ENCODE measurements at places on chromosomes 5 and 9.
A peak's percentile ranks its signal among the peaks of the same experiment; 100 is the strongest.

- DNase-seq: no peak
Observed at GRCh38 chr9:120830151-120830550, 12.6 kb downstream of the PSMD5 start.

GRCh38 chr5:5384660-5385330 is 37.7 kb upstream of the ICE1 start:
- DNase-seq: no peak

- no peak for DNase-seq
Observed at GRCh38 chr5:163377982-163378381, 59.4 kb upstream of the CCNG1 start.

GRCh38 chr9:81119591-81119990 is 569.8 kb downstream of the TLE1 start:
- DNase-seq: no peak

GRCh38 chr5:10486511-10487344 is 45.0 kb downstream of the ROPN1L start:
- DNase-seq: no peak

DNA sequence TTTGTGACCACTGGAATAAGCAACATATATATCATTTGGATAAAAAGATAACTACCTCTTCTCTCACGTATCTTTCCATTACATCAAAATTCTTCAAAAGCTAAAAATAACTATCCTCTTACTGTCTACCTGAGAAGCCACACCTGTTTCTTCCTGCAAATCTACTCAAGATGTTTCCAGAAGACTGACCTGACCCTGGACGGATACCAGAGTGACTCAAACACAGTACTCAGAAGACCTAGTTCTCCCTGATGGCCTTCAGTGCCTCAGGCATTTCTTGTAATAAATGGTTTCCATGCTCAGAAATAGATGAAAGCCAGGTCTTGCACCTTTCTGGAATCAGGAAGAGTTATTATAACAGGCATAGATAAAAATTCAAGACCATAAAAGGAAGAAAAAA is 245.9 kb upstream of the PIK3R1 start:
- DNase-seq: no peak

DNA sequence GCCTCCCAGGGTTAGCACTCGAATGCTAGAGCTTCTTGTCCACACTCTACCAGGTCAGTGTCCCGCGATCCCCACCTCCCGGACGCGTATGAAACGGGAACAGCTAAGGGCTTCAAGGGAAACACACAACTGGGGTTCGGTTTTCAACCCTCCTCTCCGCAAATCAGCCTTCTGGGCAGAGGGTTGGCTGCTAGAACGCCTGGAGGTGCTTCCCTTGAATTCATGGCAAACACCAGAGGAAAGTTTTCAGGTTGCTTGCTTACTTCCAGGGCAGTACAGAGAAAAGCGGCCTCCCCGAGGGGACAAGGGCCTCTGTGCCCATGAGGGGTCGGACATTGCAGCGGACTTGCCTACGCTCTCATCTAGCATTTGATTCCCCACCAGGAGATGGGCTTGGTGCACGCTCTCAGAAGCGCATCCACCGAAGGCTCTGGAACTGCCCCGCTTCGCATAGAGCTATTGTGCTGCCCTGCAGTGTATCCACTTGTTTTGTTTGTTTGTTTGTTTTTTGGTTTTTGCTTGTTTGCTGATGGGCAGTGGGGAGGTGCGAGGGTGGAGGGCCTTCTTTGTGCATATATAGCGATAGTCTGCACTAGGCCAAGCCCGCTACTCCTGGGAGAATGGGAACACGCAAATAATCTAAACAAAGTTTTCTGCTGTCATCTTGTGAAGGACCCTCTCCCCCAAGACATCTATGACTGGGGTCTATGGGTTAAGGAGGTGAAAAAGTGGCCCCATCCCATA is 1.3 kb upstream of the DMRT3 start:
- no peak for DNase-seq

DNA sequence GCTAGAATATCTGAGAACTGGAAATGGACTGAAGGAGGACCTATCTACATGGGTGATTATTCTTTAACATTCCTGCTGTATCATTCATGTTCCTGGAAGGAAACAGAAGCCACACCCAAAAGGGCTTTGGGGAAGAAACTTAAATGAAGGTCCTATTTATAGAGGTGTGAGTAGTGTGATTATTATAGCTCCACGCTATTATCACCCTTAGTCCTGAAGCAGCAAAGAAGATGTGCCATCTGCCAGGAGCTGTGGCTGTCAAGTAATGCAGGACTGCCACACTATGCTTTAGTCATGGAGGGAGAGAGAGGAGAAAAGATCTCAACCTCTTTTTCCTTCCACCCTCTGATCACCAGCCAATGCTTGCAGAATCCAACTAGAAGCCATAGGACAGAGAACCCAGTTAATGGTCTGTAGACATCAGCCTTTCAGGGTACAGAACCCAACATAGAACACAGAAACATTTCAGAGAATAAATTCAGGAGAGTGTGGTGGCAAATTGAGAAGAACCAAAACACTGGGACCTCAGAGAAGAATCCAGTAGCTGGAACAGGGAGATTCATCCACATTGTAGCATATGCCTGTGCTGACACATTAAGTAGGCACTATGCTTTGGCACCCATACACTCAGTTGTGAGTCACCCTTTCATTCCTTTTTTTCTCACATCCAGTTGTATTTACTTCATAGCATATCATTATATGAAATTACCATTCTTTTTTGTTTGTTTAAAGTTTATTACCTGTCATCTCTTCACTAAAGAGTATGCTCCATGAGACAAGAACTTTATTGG is 21.0 kb upstream of the RNF180 start:
- DNase-seq: no peak

- DNase-seq: no peak
Observed at GRCh38 chr5:83988293-83988685, 267.6 kb upstream of the HAPLN1 start.

DNA sequence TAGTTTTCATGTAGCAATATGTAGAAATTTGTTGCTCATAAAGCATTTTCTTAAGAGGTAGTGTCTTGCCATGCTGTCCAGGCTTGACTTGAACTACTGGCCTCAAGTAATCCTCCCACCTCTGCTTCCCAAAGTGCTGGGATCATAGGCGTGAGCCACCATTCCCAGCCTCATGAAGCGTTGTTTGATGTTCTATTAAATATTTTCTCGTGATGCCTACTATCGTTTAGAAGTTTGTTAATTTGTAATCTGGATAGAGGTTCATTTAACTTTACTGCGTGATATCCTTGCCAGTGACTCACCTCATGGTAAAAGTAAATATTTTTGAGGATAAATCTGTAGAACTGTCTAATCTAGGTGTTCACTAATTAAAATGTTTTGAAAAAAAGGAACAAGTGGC is 82.6 kb downstream of the VCAN start:
- DNase-seq: no peak

DNA sequence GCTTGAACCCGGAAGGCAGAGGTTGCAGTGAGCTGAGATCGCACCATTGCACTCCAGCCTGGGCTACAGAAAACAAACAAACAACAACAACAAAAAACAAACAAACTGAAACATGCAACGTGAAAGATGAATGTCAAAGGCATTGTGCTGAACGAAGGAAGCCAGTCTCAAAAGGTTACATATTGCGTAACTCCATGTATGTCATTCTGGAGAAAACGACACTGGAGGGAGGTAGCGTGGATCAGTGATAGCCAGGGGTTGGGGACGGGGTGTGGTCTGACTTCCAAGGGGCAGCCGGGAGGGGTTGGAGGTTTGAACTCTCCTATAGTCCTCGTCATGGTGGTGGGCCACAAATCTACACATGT is 12.1 kb upstream of the WDR5 start:
- no peak for DNase-seq

- no peak for DNase-seq
Observed at GRCh38 chr9:101579711-101580545, 14.8 kb downstream of the PPP3R2 start.

- peak; percentile 48 for DNase-seq
Observed at GRCh38 chr5:53095931-53096525, 13.5 kb downstream of the MOCS2 start.

DNA sequence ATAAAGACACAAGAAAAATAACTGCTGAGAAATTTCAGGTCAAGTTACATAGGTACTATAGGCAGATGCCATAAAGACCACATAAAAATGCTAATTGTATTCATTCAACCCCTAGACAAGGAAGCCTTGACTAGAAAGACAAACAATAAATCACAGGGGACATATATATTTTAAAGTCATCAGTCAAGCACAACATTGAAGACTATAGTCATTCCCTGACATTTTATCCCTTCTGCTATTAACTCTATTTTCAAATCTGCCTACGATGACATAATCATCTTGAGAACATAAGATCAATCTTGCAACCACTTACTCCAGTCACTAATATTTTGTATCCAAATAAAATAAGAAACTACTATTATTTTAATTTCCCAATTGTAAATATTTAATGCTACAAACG is 38.3 kb downstream of the FAM13B start:
- no peak for DNase-seq

- no peak for DNase-seq
Observed at GRCh38 chr5:55570026-55570425, 35.3 kb upstream of the PLPP1 start.

GRCh38 chr5:129384736-129385135 is 75.4 kb upstream of the ADAMTS19 start:
- DNase-seq: no peak

- DNase-seq: peak; percentile 18
Observed at GRCh38 chr5:173278172-173278571, 43.2 kb upstream of the NKX2-5 start.

DNA sequence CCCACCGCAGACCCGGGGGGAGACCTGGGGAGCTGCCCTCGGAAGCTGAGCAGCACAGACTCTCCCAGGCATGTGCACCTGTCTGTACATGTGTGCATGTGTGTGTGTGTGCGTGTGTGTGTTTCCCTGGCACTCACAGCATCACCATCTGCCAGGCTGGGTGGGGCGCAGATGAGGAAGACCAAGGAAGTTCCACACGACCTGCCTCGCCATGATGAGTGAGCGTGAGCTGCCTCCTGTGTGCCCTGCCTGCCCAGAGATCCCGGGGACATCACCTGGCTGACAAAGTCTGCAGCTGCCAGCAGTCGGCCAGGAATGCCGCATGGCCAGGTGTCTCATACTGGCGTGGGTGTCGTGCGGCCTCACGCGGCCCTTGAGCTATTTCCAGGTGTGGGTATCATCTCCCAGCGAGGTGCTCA is 4.0 kb upstream of the GPSM1 start:
- no peak for DNase-seq

DNA sequence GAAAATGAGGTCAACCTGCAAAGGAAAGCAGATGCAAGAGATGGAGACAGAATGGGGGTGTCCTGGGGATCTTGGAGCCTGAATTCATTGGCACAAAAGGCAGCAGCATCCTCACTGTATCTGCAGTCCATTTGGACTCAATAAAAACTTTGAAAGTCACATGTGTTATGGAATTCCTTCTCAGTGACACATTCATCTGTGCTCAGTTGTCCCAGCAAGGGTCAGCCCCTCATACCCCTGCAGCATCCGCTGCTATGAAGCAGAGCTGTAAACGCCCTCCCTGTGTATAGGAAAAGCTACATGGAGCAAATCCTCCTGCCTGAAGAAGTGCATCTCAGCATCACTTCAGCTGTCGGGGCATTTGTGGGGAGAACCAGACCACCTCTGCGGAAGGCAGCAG is 14.5 kb upstream of the RARS1 start:
- no peak for DNase-seq

DNA sequence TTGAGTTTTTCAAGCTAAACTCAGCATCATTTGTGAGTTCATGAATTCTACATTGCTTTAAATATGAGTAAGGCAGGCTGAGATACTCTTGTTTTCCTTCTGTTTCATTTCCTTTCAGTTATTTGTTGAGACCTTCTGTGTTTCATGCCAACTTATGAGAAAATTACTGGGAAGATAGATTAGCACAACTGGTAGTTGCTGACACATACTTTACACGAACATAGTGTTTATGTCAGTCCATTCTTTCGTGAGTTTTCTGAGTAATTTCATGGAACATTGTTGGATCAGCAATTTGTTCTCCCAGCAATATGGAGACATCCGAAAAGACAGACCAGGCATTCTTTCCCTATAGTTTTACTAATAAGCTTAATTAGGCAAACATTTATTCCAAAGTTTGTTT is 102.0 kb upstream of the SMC5 start:
- no peak for DNase-seq

- no peak for DNase-seq
Observed at GRCh38 chr9:2140600-2141223, 125.6 kb downstream of the SMARCA2 start.

DNA sequence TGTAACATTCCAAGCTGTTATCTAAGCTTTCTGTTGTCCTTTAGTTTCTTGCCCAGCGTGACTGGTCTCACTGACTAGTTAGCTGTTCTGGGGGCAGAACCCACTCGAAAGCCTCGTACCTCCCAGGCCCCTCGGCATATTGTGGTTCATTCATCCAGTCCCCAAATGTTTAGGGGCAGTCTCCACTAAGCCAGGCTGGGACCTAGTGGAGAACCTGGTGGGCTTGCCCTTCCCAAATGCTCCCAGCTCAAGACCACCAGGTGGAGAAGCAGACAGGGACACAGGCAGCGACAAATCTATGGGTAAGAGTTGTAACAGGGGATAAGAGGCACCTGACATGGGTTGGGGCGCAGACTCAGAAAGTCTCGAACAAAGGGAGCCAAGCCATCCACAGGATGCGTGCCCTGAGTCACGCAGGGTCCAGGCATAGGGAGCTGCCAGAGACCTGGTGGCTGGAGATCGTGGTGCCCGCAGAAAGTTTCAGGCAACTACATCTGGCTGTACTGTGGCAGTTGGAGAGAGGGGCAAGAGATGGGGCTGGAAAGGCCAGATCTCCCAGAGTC is 851 bp upstream of the EEIG1 start:
- no peak for DNase-seq

GRCh38 chr9:469672-470551 is 255.2 kb downstream of the DOCK8 start:
- DNase-seq: peak; percentile 89

DNA sequence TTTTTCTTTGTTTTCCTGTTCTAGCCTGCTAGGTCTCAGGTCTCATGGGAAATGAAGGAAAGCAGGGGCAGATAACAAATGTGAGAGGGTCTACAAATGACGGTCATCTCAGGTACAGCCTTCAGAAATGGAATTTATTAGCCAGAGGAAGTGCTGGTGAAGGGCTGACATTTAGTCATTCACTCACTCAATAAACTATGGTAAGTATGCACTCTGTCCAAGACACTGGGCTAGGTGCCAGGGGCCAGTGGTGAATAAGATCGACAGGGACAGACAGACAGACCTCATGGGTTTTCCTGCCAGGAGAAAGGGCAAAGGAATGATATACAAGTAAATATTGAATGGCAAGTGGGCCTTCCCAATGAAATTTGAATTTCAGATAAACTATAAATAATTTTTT is 6.3 kb downstream of the PDE6A start:
- DNase-seq: no peak

DNA sequence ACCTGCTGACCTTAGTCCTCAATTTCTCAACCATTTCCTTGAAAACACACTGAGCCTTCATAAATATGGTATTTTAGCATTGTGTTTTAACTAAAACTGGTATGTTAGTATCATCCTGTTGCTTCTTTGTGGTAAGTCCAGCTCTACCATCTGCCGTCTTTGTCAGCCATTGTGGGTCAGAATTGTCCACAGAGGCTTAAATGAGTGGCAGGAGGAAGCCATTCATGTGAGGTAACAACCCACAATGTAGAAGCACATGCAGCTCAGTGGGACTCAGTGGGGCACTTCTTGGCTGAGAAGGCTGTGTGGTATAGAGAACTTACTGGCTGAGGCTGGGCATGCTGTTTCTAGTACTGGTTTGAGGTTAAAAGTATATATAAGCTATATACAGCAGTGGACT is 149.2 kb upstream of the NR3C1 start:
- no peak for DNase-seq
